Uterus (tissue), 4 donors: ENCODE measurements at places on chromosomes 12 and 14. TPM values are rescaled to one million over a fixed set of nuclear protein-coding genes. Genes with fewer than 3 reads are reported as not detected.
A peak's percentile ranks its signal among the peaks of the same experiment; 100 is the strongest.

Gene NYNRIN
- 4.9 TPM for total RNA-seq

DNA sequence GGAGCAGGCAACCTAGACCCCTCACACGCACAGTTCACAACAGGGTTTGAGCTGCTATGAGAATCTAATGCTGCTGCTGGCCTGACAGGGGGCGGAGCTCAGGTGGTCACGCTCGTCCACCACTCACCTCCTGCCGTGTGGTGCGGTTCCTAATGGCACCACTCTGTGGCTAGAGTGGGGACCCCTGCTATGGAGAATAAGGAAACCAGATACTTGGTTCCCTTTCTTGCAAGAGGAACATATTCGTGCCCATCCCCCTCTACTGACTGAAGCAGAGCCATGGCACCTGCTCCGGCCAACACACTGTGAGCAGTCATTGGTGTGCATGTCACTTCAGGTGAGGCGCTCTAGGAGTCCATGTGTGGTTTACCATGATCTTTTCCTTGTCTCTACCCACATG is 30.4 kb upstream of the RIMBP2 start:
- DNase-seq = no peak

- no peak for DNase-seq
Measured at GRCh38 chr12:95259368-95259767, 41.8 kb downstream of the VEZT start.

GRCh38 chr12:100234591-100235304 is 32.1 kb downstream of the DEPDC4 start:
- DNase-seq = no peak

DNA sequence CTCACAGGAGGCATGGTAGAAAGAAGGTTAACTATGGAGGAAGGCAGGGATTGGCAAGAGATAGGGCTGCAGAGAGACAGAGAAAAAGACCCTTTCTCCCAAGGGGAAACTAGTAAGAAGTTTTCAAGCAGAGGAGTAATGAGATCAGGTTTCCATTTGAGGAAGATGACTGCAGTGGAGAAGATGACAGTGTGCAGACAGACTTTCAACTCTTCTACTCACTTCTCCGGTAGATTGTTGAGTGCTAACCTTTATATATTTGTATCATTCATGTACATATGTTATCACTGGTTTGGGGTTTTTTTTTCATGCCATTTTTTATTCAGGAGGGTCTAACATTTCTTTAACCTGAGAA is 5.9 kb upstream of the B3GNT4 start:
- DNase-seq = no peak

DNA sequence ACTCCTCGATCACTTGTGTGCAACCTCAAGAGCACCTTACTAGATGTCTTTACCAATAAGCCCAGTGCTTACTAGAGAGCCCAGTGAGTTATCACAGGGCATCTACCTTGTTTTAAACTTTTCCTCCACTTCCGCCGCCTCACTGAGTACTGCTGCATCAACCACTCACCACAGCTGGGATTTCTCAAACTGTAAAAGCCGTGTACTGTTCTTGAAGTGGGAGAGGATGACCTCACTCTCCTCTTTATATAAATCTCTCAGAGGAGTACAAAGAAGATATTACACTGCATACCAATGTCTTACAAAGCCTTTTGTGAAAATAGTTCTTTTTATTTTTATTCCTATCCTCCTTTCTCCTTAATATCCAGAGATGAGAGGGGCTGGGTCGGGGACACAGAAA is 94.1 kb downstream of the PLCZ1 start:
- peak; percentile 36 for DNase-seq

- DNase-seq = no peak
Measured at GRCh38 chr12:45425426-45425825, 209.5 kb downstream of the ANO6 start.

DNA sequence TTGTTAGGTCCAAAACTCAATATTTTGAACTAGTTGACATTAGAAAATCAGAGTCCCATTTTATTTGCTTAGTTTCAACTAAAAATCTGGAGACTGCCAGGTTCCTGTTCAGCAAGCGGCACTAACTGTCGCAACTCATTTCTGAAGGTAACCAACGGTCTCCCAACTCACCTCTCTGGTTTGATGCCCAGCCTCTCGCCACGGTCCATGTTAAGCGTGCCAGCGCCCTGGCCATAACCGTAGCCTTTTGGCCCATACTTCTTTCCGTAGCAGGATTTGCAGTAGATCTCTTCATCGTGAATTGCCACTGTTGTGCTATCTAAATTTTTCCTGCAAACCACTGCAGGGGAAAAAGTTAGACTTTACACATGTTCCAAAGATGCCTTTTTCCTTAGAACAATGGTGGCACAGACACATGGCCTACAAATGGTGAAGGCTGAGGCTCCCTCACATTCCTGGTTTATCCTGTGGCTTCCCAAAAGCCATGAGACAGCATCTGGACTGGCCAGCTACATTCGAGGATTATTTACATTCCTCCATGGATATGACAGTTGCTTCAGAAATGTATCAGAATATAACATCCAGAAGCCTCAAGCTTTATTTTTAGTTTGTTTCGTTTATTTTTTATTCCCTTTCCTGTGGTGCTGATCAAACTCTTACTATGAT is 15.7 kb downstream of the CSRP2 start:
- no peak for DNase-seq
